ENCODE measurements at places on chromosomes 7 and 10.

GRCh38 chr10:99470327-99470726 is 39.9 kb upstream of the GOT1 start:
- no peak for DNase-seq

DNA sequence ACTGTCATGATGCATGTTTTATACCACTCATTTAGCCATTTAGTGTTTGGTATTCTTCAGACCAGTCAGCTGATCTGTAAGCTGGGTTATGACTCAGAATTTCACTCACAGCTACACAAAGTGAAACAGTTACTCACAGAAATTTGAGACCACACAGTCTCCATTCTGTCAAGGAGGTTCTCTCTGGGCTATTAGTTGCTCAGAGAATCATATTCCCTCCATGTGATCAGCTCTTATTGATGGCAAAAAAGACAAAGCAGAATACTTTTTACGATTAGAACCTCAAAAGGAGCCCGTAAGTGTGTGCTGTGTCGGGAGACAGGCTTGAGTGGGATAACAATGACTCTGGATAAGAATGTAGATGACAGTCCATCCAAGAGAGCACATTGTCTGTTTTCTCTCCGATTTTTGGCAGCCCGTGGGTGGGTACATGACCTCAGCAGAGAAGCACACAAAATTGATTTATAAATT is 277.6 kb upstream of the SORCS1 start:
- no peak for DNase-seq

- DNase-seq, result no peak
These were observed at the start of gene CPA1 for GRCh38 chr7:130379921-130380860. Gene CPA1, plus strand, starts transcription at chr7:130380494. Its CDS starts 27 bp downstream, at chr7:130380521.

DNA sequence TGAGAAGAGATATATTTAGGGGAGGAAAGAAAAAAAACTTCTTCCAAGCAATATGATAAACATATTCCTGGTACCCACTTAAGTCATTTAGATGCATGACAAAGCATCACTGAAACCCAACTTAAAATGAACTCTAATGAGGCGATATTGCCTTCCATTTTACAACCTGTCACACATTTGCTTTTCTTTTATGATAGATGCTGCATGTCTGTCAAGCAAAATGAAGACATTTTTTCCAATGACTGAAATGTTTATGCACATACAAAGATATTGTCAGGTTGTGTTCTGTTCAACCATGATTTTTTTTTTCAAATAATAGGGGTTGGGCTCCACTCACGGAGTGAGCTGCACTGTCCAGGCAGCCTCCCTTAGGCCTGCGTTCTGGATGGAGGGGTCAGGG is 894.4 kb downstream of the SORCS3 start:
- no peak for DNase-seq

DNA sequence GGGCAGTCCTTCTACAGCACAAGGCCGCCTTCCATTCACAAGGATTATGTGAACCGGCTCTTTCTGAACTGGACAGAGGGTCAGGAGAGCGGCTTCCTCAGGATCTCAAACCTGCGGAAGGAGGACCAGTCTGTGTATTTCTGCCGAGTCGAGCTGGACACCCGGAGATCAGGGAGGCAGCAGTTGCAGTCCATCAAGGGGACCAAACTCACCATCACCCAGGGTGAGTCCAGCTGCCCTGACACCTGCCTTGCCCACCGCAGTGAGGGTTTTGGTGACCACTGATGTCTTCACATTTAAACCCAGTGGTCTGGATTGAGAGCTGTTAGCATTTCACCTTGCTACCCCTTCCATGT is 918 bp downstream of the PILRB start:
- peak; percentile 29 for DNase-seq

DNA sequence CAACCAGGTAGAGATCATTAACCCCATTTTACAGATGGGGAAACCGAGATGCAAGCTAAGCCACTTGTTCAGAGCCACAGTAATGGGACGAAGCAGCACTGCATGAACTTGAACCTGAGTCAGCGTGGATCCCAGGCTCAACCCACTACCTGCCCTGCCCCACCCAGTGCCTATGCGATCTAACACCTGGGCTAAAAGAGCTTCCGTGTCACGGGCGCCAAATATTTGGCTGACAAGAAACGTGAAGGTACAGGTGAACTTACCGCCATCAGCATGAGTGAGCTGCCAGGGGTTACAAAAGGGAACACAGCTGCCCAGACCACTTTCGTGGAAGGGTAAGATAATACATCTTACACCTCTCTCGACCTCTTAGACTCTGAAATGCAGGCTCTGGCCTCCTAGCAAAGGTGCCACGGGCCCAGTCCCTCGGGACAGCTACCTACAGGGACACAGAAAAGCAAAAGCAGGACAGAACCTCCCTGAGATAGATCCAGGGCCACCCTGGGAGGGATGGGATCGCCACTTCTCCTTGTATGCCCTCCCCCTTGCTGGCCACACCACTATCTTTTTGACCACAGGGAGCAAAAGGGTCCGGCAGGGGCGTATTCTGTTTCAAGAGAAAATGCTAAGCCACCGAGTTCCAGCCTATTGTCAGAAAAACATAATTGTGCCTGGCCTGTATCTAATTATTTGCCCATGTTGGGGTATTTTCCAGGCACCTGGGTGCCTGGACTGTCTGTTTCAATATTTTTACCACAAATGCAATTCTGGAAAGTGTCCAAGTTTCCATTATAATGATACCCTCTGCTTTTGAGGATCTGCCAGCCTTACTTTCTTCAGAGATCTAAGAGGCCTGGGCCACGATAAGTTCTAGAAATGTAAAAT is 6.4 kb downstream of the CHST15 start:
- DNase-seq, result no peak

DNA sequence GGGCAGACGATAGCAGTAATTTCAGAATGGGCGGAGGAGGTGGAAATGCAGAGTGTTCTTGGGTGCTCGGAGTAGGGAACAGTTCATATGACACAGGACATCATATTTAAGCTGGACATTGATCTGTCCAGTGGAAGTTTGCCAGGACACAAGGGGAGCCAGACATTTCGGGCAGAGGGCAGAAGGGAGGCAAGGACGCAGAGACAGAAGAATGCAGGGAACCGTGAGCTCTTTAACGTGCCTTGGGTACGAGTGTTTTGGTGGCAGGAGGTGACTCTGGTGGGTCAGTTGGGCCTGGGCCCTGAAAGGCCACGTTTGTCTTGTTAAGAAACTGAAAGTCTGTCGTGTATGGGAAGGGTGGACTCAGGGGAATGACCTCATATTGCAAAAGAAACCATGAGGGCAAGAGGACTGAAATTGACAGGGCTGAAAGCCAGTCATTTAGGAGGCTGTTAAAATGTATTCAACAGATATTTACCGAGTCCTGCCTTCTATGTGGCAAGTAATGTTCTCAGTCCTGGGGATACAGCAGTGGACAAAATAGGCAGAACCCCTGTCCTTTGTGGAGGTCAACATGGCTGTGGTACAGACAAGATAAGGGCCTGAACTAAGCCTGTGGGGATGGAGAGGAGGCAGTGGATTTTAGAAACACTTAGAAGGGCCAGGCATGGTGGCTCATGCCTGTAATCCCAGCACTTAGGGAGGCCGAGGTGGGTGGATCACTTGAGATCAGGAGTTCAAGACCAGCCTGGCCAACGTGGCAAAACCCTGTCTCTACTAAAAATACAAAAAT is 2.2 kb downstream of the OPTN start:
- peak; percentile 23 for DNase-seq

- no peak for DNase-seq
These were observed 105.6 kb upstream of the HABP2 start for GRCh38 chr10:113447278-113447677.

- DNase-seq, result no peak
These were observed 83.9 kb downstream of the TCF7L2 start for GRCh38 chr10:113033991-113034390.

Measured in psoas muscle (tissue), 8 donors.